ENCODE measurements at places on chromosomes 6 and 20. TPM values are rescaled to one million over a fixed set of nuclear protein-coding genes. Genes with fewer than 3 reads are reported as not detected.
A peak's percentile ranks its signal among the peaks of the same experiment; 100 is the strongest.

GRCh38 chr6:105806486-105806920 is 279.6 kb upstream of the PRDM1 start:
- DNase-seq = no peak

- no peak for DNase-seq
Observed at GRCh38 chr20:62562831-62563230, 79.5 kb upstream of the SLCO4A1 start.

- no peak for DNase-seq
Observed at GRCh38 chr6:165556116-165556843, 106.8 kb downstream of the PDE10A start.

DNA sequence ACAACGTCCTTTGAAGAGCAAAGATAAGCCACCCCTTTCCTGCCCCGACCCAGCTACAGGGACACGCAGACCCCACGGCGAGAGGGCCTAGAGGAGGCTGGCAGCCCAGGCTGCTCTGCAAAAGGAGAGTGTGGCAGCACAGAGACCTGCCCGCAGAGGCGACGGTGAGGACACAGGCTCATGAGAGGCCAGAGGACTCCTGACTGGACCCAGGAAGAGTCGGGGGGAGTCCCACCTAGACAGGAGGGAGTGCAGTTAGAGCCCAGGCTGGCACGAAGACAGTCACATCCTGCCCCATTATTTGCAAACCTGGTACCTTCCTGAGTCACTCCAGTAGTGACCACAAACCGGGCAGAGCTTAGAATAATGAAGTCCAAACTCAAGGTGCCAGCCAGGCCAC is 227.7 kb upstream of the CDH4 start:
- no peak for DNase-seq

- no peak for DNase-seq
Observed at GRCh38 chr6:33926451-33926850, 122.6 kb upstream of the MLN start.

GRCh38 chr20:33812908-33813462 is 1.8 kb downstream of the CHMP4B start:
- DNase-seq = no peak

DNA sequence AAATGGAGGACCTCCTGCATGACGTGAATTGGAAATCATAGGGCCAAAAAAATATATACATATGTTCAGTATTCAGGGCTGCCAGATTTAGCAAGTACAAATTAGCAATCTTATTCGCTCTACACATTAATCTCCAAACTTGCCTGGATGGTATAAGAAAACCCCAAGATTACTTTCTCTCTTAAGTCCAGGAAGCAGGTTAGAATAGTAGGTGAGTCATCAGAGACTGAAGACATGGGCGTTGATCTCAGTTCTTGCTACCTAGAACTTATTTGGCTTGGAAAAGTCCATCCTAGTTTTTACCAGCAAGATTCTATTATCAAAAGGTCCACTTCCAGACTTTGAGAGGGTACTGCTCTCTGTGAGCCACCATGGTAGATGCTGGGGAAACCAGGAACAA is 47.4 kb downstream of the GPR63 start:
- no peak for DNase-seq

DNA sequence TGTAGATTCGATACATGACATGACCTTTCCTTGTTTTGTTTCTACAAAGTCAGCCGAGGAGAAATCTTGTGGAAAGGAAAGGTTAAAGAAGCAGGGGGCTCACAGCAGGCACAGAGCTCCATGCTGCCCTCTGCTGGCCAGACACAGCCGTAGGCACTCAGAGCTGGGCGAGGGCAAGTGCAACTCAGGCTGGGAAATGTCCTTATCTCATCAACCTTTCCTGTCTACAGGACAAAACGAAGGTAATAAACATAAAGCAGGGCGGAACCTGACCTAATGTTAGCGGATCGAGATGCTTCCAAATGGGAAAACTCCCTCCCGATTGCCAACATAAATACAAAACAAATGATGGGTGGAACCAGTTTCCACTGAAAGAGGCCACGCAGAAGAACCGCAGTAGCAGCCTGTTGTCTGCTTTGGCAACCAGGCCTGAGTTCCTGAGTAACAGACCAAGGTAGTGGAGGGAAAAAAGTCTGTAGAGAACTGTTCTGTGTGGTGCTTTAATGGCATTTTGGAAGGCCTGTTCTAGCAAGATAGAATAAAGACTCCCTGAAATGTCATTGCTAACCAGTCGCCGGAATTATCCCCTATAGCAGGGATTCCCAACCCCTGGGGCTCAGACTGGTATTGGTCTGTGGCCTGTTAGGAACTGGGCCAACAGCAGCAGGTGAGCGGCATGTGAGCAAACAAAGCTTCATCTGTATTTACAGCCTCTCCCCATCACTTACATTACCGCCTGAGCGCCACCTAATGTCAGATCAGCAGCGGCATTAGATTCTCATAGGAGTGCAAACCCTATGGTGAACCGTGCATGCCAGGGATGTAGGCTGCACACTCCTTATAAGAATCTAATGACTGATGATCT is 85.2 kb downstream of the MBOAT1 start:
- peak; percentile 85 for DNase-seq

DNA sequence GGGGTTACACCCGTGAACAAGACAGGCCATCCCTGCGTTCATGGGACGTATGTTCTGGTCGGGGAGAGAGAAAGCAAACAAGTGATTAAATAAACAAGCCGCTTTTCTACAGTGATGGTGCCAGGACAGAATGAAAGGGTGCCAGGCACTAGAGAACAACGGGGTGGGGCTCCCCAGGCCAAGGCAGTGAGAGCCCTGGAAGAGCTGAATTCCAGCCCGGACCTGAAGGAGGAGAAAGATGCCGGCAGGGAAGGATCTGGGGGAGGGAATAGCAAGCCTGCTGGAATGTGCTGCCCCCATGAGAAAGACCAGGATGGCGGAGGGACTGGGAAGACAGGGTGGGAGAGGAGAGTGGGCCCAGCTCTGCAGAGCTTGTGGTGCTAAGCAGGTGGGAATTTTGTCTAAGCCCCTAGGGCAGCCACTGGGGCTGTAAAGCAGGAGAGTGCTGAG is 7.5 kb downstream of the SNAI1 start:
- DNase-seq = no peak

GRCh38 chr6:31842053-31842452 is 14.5 kb downstream of the HSPA1B start:
- DNase-seq = no peak

- DNase-seq = no peak
Observed at GRCh38 chr6:37020381-37020780, 14.9 kb downstream of the FGD2 start.

DNA sequence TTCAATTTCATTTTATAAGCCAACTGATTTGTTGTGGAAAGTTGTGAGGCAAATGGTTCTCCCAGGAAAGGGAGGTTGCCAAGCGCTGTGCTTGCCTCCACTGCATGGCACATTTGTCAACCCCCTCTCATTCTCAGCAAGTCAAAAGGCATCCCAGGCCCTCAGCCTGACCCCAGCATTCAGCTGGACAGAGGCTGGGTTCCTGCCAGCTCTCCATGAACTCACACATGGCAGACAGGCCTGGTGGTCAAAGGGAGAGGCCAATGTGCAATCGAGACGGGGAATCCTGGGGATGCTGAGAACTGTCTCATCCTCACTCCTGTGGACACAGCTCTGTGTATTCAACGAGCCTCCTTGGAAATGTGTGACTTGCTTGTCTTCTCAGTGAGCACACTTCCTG is 106.0 kb upstream of the CDH4 start:
- DNase-seq = no peak

- DNase-seq = no peak
Observed at GRCh38 chr6:167056370-167056769, 57.2 kb downstream of the CEP43 start.

Gene TRIM31
- not detected for total RNA-seq

Gene VWA7
- 12.8 TPM for total RNA-seq

Gene PACRG
- 8.2 TPM for total RNA-seq

Gene KLC4
- 35.9 TPM for total RNA-seq

Gene OVOL2
- total RNA-seq = not detected

Gene TFAP2D
- total RNA-seq = not detected

Gene MATN4
- not detected for total RNA-seq

Gene TRDN
- total RNA-seq = 470 TPM

Data from left ventricle myocardium superior (tissue), 1 donor.